ENCODE measurements at places on chromosomes 6 and 20. TPM values are rescaled to one million over a fixed set of nuclear protein-coding genes. Genes with fewer than 3 reads are reported as not detected.

SNHG17 gene
- polyA plus RNA-seq: 22.4 TPM

APMAP gene
- 83.1 TPM for polyA plus RNA-seq

OR2B6 gene
- 0.37 TPM for polyA plus RNA-seq

PTGIS gene
- polyA plus RNA-seq: 8.3 TPM

COL12A1 gene
- polyA plus RNA-seq: 38.9 TPM

VARS1 gene
- polyA plus RNA-seq: 35.2 TPM

LPIN3 gene
- polyA plus RNA-seq: 9.1 TPM

NKX2-4 gene
- polyA plus RNA-seq: not detected

ECT2L gene
- polyA plus RNA-seq: 3.3 TPM

BPHL gene
- polyA plus RNA-seq: 43.1 TPM

SOBP gene
- polyA plus RNA-seq: 8.6 TPM

MUC22 gene
- polyA plus RNA-seq: not detected

F13A1 gene
- polyA plus RNA-seq: 36.9 TPM

MYB gene
- 5.0 TPM for polyA plus RNA-seq

SLC26A8 gene
- 0.40 TPM for polyA plus RNA-seq

LGSN gene
- 0.96 TPM for polyA plus RNA-seq

NEDD9 gene
- polyA plus RNA-seq: 52.3 TPM

ITPR3 gene
- 56.2 TPM for polyA plus RNA-seq

VSX1 gene
- not detected for polyA plus RNA-seq

WASF1 gene
- 20.3 TPM for polyA plus RNA-seq

BPIFB1 gene
- polyA plus RNA-seq: not detected

MICA gene
- polyA plus RNA-seq: 15.8 TPM

ME1 gene
- polyA plus RNA-seq: 13.6 TPM

TMEM217 gene
- 2.3 TPM for polyA plus RNA-seq

DNAH8 gene
- polyA plus RNA-seq: 0.09 TPM

PRRT1 gene
- 1.9 TPM for polyA plus RNA-seq

EFCAB8 gene
- polyA plus RNA-seq: not detected
